Peyer's patch (tissue), 4 donors: ENCODE measurements at places on chromosomes 4 and X.

- no peak for DNase-seq
Observed at GRCh38 chr4:73917081-73917501, 47.9 kb downstream of the CXCL1 start.

DNA sequence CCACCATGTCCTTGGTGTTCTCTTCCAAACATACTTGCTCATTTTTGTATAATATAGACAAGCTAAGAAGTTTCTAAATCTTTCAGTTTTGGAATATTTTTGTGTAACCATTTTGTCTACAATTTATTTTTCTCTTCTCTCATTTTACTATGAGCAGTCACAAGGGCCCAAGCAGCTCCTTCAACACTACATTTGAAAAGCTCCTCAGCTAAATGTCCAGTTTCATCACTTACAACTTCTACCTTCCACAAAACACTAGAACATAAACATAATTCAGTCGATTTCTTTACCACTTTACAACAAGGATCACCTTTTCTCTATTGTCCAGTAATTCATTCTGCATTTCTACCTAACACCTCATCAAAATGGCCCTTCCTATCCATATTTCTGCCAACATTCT is 554.4 kb downstream of the RAB28 start:
- DNase-seq: no peak

DNA sequence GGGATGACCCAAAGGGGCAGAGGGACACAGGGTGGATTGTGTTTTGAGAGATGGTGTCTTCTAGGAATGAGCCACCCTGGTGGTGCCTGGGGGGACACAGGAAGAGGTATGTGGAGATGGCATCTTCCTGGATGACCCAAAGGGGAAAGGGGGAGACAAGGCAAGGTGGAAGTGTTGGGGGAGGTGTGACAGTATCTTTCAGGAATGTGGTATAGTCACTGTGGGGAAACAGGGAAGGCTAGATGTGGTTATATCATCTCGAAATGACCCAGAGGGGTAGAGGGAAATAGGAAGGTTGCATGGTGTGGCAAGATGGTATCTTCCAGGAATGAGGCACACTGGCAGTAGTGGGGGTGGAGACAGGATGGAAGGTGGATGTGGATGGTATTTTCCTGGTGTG is 62.9 kb downstream of the MAOA start:
- DNase-seq: no peak

DNA sequence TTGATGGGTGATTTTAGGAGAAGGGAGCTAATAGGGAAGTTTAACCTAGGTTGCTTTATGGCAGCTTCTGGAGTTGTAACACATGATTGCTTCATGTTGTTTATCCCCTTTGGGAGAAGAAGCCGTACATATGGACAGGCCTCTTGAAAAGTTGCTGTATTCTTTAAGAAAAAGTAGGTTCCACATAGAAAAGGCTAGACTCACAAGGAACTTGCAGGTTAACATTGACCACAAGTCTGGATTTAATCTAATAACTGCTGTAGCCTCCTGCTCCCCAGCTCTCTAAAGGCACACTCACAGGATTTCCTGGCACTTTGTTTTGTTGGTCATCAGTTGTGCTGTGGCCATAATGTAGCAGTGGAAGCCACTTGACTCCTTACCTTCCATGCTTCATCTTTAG is 19.7 kb downstream of the FNIP2 start:
- no peak for DNase-seq

GRCh38 chr4:40441430-40441829 is 106.3 kb downstream of the CHRNA9 start:
- no peak for DNase-seq
